NCI-H1417 (cell line): ENCODE measurements at places on chromosomes 16 and 17.

DNA sequence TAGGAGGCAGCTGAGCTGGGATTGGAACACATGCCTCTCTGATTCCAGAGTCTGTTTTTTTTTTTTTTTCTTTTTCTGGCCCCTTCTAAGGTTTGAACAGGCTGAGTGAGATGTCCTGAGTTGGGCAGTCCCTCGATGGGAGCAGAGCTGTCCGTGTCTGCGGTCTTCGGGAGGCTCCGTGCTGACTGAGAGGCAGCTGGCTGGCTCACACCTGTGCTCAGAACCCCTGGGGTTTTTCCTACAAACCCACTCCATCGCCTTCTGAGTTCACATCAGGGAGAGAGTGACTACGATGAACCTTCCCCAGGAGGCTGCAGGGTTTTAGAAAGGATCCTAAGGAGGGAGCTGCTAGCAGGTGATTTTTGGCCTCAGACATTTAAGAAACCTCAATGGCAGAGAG is 92.5 kb downstream of the IRF8 start:
- DNase-seq, result no peak

DNA sequence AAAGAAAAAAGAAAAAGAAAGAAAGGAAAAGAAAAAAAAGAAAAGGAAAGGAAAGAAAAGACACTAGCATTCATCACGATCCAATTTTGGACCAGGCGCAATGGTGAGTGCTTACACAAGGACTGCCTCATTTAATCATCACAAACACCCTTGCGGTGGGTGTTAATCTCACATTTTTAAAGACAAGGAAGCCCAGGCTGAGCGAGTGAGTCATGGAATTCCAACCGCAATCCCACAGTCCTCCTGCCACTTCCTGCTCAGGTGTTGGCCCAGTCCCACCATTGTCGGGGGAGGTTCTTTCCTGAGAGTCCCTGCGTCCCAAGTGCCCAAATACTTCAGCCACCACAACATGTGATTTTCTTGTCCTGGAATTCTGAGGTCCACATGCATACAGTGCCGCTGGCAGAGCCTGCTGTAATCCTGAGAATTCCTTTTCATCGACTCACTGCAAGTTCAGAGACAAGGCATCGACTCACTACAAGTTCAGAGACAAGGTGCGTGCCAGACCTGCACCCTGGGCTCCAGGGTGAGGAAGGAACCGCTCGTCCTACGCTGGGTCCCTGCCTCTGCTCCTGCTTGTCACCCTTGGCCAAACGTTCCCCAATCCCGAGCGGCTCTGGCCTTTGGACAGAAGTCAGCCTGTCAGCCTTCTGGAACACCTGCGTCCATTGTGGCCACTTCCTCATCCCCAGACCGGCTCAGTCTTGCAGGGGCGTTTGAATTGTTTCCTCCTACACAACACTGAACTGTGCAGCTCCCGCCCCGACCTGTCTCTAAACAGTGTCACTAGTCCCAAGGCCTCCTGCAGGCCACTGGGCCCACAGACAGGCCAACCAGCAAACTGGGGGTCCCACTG is 5.8 kb downstream of the ZG16B start:
- no peak for DNase-seq

GRCh38 chr17:58870747-58871146 is 115.1 kb downstream of the PPM1E start:
- no peak for DNase-seq

DNA sequence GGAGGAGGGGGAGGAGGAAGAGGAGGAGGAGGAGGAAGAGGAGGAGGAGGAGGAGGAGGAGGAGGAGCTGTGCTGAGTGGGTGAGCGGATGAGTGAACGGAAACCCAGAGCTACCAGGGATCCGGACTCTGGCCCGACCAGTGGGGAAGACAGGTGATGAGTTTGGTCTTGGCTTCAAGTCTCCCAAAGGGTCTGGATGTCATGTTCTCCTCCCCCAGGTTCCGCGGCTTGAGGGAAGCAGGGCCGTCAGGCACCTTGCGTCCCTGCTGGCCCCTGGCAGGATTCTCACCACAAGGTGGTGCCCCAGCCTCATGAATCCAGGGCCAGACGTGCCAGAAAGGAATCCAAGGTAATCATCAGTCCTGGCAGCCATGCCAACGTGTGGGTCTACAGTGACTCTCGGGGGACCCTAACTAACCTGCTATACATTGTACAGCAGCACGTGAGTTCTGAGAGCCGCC is 13.5 kb upstream of the ABAT start:
- DNase-seq, result peak; percentile 42

DNA sequence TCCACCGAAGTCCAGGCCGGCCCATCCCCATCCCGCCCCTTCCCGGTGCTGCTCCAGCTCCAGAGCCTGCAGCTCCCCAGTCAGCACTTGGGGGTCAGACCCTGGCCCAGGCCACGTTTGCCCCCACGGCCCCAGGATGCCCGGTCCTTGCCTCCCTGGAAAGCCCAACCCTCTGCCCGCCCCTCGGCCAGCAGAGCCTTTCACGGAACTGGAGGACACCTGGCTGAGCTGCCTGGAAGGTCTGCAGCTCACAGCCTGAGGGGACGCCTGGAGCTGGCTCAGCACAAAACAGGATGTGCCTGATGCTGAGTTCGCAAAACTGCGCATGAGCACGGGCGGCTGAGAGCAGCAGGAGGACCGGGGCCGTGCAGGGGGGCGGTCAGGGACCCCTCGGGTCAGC is 29.7 kb upstream of the SSTR5 start:
- DNase-seq, result peak; percentile 64

DNA sequence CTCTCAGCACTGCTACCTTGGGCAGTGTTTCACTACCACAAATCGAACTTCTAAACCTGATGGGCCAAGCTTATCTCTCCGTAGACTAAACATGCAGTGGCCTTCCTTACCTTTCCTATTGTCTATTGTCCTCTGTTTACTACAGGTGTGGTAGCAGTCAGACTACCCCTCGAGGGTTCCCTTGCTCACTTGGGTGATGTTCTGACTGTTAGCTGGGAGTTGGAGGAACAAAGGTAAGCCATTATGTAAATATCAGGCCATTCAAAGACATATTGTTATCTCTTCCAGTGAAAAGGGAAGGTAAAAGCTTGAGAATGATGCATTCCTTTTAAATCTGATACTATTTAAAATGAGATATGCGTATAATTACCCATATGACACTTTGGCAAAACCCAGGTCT is 828.3 kb upstream of the EEF2KMT start:
- no peak for DNase-seq

- no peak for DNase-seq
Measured at GRCh38 chr16:10756574-10756973, 12.9 kb downstream of the NUBP1 start.

DNA sequence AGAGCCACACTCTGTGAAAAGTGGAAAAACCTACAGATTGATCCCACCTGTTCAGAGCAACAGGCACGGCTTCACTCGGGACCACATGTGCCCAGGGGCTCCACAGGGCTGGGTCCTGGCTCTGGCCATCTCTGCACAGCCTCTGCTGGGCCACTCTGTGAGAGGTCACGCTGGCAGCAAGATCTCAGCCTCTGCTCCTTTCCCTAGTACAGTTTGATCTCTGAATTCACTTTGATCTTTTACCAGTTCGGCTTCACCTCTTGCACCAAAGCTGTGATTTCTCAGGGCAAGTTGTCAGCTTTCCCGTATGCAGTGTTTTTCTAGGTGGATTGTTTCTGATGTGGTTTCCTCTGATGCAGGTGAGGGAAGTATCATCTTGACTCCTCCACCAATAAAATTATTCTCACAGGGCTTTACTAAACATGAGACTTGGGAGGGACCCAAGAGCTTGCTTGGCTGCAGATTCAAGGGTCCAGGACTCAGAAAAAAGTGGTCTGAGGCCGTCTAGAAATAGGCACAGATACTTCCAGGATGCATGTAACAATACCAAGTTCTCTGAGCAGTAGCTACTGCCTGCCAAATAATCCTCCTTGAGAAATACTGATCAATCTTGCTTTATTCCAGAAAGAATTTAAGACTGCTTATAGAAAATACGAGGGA is 24.0 kb upstream of the ALDH3A1 start:
- DNase-seq, result no peak

- no peak for DNase-seq
Measured at GRCh38 chr16:72437891-72438290, 265.9 kb upstream of the PMFBP1 start.

GRCh38 chr16:5143761-5144620 is 46.4 kb upstream of the EEF2KMT start:
- no peak for DNase-seq

- no peak for DNase-seq
Measured at GRCh38 chr16:80743772-80744171, 60.6 kb downstream of the CDYL2 start.

GRCh38 chr17:75845058-75845711 is 981 bp upstream of the UNC13D start:
- no peak for DNase-seq

GRCh38 chr17:14557480-14557879 is 256.6 kb downstream of the HS3ST3B1 start:
- no peak for DNase-seq

GRCh38 chr16:2751577-2752034 is 832 bp upstream of the SRRM2 start:
- DNase-seq, result no peak

DNA sequence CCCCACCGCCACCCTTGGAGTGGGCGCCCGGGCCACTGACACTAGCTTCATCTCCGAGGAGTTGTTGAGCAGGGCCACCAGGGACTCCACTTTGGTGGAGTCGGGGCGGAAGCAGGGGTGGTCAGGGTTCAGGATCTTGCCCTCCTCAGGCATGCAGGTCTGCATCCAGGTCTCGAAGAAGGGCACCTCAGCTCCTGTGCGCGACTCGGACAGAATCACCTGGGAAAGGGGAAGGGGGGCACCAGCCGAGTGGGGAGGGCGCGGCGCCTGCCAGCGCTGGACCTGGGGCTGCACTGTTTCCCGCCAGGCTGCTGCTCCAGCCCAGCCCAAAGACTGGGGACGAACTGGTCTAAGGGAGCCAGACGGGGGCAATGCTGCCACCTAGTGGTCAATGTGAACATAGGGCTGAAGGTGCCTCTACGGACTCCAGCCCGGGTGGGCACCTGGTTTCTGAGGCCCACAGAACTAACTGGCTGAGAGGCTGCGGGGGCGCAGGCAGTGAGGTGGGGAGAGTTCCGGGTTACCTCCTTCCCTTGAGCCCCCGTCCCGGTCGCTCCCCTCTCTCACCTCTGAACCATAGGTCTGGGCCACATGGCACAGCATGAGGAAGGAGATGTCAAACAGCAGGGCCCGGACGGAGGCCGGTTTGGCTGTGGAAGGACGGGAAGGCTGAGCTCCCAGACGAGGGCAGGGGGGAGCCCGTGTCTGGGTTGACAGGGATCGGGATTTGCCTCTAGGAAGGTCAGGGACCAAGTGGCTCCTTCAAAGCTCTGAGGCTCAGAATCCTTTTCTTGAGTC is 11.8 kb downstream of the CSF3 start:
- peak; percentile 41 for DNase-seq

DNA sequence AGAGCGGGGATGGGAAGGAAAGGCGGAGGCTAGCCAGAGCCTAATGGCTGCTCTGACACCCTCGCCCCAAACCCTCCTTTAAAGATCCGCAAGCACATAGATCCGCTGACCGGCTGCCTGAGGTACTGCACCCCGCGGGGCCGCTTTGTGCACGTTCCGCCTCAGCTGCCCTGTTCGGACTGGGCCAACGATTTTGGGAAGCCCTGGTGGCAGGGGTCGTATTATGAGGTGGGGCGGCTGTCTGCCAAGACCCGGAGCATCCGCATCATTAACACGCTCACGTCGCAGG is 663 bp downstream of the CYB5D1 start:
- DNase-seq, result no peak

DNA sequence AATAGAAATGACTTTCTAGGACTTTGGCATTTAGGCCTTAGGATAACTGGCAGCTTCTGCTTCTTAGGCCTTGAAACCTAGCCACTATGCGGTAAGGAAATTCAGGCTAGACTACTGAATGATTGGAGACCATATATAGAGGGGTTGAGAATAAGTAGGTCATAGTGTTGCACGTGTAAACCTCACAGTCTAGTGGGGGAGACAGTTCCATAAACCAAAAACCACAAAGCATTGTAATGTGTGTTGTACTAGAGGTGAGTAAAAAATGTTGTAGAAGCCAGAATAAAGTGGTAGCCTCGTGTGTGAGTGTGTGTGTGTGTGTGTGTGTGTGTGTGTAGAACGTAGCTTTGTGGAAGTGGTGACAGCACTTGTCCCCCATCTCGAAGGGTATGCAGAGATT is 188.5 kb downstream of the MAP2K6 start:
- DNase-seq, result no peak

- no peak for DNase-seq
Measured at GRCh38 chr16:54287131-54288029, 793 bp upstream of the IRX3 start.
